BJ (cell line): ENCODE measurements at places on chromosomes 13 and 19. TPM values are rescaled to one million over a fixed set of nuclear protein-coding genes. Genes with fewer than 3 reads are reported as not detected.

NLRP4 gene
- not detected in 2 replicates for polyA plus RNA-seq

ICAM5 gene
- 6.7 and 9.2 TPM in 2 replicates for polyA plus RNA-seq

ZNF112 gene
- polyA plus RNA-seq, result 1.9 and 4.0 TPM in 2 replicates

IGFL1 gene
- polyA plus RNA-seq, result not detected in 2 replicates

ODAD3 gene
- polyA plus RNA-seq, result 0.16 and 0.38 TPM in 2 replicates

CCL25 gene
- not detected in 2 replicates for polyA plus RNA-seq

RASGRP4 gene
- polyA plus RNA-seq, result not detected in 2 replicates

PROZ gene
- polyA plus RNA-seq, result not detected in 2 replicates

CYP2S1 gene
- polyA plus RNA-seq, result 0.27 and 0.53 TPM in 2 replicates

CACNG7 gene
- polyA plus RNA-seq, result 0.50 and 0.90 TPM in 2 replicates

TM9SF2 gene
- 62.0 and 119 TPM in 2 replicates for polyA plus RNA-seq

SYT5 gene
- 0.26 and 0.47 TPM in 2 replicates for polyA plus RNA-seq

LYL1 gene
- polyA plus RNA-seq, result 0.29 and 0.34 TPM in 2 replicates

CYP4F2 gene
- not detected in 2 replicates for polyA plus RNA-seq

GSX1 gene
- polyA plus RNA-seq, result not detected in 2 replicates

CCDC70 gene
- polyA plus RNA-seq, result not detected in 2 replicates

COX7A1 gene
- polyA plus RNA-seq, result 193 and 569 TPM in 2 replicates

PRTN3 gene
- not detected in 2 replicates for polyA plus RNA-seq

RFXANK gene
- 61.6 and 72.5 TPM in 2 replicates for polyA plus RNA-seq

UNC13A gene
- 1.0 and 2.2 TPM in 2 replicates for polyA plus RNA-seq

SSBP4 gene
- polyA plus RNA-seq, result 16.3 and 24.1 TPM in 2 replicates

BCAM gene
- polyA plus RNA-seq, result 4.7 and 8.9 TPM in 2 replicates

CGB8 gene
- 0.22 TPM in 1 of 2 replicates, not detected in the other for polyA plus RNA-seq

PTH2 gene
- not detected in 2 replicates for polyA plus RNA-seq

KLF1 gene
- not detected in 2 replicates for polyA plus RNA-seq

SMIM17 gene
- 0.07 TPM in 1 of 2 replicates, not detected in the other for polyA plus RNA-seq

SYNE4 gene
- 0.16 and 0.20 TPM in 2 replicates for polyA plus RNA-seq

NLRP7 gene
- polyA plus RNA-seq, result not detected in 2 replicates

CXCL17 gene
- not detected in 2 replicates for polyA plus RNA-seq

LILRB5 gene
- not detected in 2 replicates for polyA plus RNA-seq

KCNRG gene
- 1.3 and 1.9 TPM in 2 replicates for polyA plus RNA-seq

POU4F1 gene
- not detected in 2 replicates for polyA plus RNA-seq

COL5A3 gene
- 15.0 and 24.9 TPM in 2 replicates for polyA plus RNA-seq

FCER2 gene
- polyA plus RNA-seq, result not detected in 2 replicates

CACNG6 gene
- 0.04 TPM in 2 replicates for polyA plus RNA-seq
